Right lobe of liver (tissue), 6 donors: ENCODE measurements at places on chromosomes 6 and 20. TPM values are rescaled to one million over a fixed set of nuclear protein-coding genes. Genes with fewer than 3 reads are reported as not detected.

The COL21A1 gene
- total RNA-seq: 0.49 TPM

The MYCT1 gene
- total RNA-seq: 5.0 TPM

The TNF gene
- total RNA-seq: not detected

The SLC35F1 gene
- total RNA-seq: not detected

The HLA-DMA gene
- total RNA-seq: 8.8 TPM

The TFAP2D gene
- not detected for total RNA-seq

The GMPR gene
- total RNA-seq: 6.5 TPM

The MAFB gene
- total RNA-seq: 19.8 TPM

The PLEKHG1 gene
- total RNA-seq: 10.2 TPM

The DDX43 gene
- not detected for total RNA-seq

The TFAP2C gene
- total RNA-seq: not detected

The ADGRF5 gene
- total RNA-seq: 14.6 TPM

The INSM1 gene
- total RNA-seq: not detected

The RNF144B gene
- 11.9 TPM for total RNA-seq

The KIAA0408 gene
- 0.07 TPM for total RNA-seq

The MROH8 gene
- total RNA-seq: 2.0 TPM

The NNAT gene
- not detected for total RNA-seq

DNA sequence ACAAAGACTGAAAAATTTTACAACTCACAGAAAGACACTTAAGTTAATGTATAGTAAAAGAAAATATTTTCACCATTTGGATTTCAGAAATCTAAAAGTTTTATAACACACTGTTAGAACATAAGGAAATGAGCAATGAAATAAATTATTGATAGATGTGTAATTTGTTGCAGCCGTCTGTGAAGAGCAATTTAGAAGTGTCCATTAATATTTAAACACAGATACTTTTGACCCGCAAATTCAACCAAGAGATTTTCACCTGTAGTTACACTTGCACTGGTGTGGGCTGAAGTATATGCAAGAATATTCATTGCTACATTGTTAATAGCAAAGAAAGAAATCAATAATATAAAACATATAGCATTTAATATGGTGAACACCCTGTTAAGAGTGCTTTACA is 14.6 kb upstream of the SLC17A3 start:
- DNase-seq: no peak

DNA sequence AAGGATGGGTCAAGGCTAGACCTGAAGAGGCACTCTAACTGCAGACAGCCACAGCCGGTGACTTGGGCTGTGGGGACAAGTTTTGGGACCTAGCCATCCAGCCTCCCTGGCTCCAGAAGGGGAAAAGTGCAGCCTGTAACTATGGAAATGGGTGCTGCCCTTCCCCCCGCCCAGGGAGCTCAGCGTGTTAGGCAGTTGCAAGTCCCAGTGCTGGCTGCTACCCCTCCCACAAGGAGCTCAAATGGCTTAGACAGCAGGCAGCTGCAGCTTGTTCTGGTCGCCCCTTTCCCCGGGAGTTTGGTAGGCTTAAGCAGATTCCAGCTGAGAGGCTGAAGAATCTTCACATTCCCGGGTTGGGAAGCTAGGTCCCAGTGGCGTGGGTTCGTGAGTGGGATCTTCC is 162.6 kb downstream of the FAM83B start:
- DNase-seq: no peak

DNA sequence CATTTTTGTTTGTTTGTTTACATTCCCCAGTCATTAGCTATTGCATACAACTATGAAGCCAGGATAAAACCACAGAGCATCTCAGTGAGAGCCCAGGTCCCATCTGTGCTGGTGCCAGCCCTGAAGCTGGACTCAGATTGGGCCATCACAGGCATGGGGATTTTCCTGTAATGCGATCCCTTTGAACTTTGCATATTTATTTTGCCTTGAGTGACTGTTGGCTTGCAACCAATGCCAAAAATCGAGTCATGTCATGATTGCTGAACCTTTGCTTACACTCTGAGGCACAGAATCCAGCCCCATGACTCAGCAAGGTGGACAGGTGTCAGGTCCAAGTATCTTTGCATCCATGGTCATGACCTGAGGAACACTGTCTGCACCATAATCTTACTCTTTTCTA is 46.2 kb upstream of the GGTLC1 start:
- peak; percentile 90 for DNase-seq

GRCh38 chr6:132199343-132199742 is 201.9 kb downstream of the MOXD1 start:
- DNase-seq: no peak

GRCh38 chr6:19289457-19289856 is 547.7 kb upstream of the ID4 start:
- DNase-seq: no peak

DNA sequence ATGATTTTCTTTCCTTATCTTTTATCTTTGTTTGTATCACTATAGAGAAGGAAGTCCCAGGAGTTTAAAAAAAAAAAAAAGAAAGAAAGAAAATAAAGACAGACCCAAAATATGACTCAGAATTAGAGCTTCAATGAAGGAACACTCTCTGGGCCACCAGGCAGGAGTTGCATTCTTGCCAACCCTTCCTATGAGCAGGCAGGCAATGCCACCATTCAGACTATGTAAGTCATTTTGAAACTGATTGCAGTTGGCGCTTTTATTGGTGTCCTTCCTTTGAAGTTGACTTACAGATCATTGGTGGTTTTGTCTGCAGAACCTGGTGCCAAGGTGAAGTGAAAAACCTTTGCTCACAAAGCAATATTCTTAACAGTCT is 50.3 kb downstream of the MYB start:
- DNase-seq: no peak

- DNase-seq: no peak
Measured at GRCh38 chr6:105024803-105025202, 67.9 kb downstream of the LIN28B start.

- no peak for DNase-seq
Measured at GRCh38 chr20:37406010-37406998, 60.4 kb downstream of the SRC start.

GRCh38 chr20:59966428-59966827 is 8.2 kb downstream of the CDH26 start:
- DNase-seq: no peak

DNA sequence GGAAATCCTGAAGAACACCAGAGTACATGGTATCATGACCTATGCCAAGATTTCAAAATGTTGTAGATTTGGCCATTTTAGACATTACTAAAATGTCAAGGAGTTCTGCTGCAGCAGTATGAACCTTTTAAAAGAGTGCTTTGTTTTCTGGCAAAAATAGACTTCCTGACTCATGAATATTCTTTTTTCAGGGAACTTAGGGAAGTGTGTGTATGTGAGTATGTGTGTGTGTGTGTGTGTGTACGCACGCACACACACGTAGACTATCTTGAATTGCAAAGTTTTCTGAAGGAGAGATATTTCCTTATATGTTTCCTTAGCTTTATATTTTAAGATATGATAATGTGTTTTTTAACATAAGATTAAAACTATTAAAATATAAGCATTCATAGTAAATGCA is 161.2 kb downstream of the HS3ST5 start:
- DNase-seq: no peak

GRCh38 chr6:31038559-31038958 is 28.3 kb downstream of the MUC22 start:
- no peak for DNase-seq

GRCh38 chr20:48630342-48631075 is 197.3 kb downstream of the PREX1 start:
- DNase-seq: no peak

GRCh38 chr6:137811121-137811915 is 55.7 kb upstream of the TNFAIP3 start:
- DNase-seq: peak; percentile 58

- no peak for DNase-seq
Measured at GRCh38 chr6:56770011-56770520, 127.4 kb upstream of the DST start.

- no peak for DNase-seq
Measured at GRCh38 chr6:77638129-77638830, 14.6 kb upstream of the MEI4 start.

GRCh38 chr6:34664256-34664971 is 32.2 kb downstream of the ILRUN start:
- no peak for DNase-seq

GRCh38 chr20:31968291-31969126 is 558 bp downstream of the XKR7 start:
- DNase-seq: peak; percentile 69

DNA sequence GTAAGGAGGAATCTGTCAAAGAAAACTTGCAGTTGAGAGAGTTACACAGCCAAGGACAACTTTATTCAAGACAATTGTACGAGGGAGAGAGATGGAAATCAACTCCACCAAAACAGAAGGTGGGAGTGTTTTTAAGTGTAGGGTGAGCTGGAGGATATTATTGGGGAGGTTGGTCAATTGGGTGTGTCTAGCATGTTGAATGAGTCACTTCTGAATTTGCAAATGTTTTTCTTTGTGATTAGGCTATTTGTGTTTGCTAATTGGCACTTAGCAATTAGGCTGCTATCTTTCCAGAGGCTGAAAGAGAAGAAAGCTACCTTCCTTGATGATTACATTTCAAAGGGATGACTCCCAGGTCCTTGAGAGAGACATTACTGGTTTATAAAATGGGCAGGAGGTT is 441.1 kb downstream of the MEI4 start:
- no peak for DNase-seq

- no peak for DNase-seq
Measured at GRCh38 chr20:43529051-43529450, 21.6 kb downstream of the L3MBTL1 start.

DNA sequence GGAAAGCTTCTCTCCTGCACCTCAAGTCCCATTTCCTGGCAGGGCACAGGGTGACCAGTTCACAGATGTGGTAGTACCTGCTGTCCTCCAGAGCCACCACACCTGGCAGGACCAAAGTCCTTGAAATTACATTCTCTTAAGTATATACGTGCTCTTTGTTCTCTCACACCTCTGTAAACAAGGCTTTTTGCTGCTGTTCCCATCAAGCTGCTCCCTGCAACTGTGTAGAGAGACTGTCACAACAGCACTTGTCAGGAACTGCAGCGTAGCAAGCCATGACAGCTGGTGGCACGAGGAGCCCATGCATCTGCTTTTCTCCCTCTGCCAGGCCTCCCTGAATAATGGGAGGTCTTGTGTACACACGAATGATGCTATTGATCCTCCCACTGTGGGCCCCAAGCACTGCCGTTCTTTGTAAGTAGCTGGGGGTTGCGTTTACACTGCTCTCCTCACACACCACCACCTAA is 431.8 kb downstream of the CD83 start:
- DNase-seq: no peak

DNA sequence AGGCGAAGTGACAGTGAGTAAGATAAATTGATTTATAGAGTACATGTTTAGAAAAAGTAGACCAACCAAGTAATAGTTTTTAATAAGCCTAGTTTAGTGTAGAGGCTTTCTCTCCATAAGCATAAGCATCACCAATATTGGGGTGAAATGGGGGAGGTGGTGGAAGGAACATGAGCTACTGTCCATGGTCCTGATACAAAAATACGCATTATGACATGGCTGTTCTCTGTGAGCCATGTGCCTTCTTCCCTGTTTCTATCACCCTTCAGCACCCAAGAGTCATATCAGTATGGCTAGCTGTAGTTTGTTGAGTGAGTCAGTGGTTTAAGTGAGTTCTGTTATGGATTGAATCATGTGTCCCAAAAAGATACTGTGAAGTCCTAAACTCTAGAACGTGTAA is 150.8 kb downstream of the EDN1 start:
- no peak for DNase-seq

GRCh38 chr6:161254464-161255253 is 19.2 kb downstream of the AGPAT4 start:
- DNase-seq: no peak

DNA sequence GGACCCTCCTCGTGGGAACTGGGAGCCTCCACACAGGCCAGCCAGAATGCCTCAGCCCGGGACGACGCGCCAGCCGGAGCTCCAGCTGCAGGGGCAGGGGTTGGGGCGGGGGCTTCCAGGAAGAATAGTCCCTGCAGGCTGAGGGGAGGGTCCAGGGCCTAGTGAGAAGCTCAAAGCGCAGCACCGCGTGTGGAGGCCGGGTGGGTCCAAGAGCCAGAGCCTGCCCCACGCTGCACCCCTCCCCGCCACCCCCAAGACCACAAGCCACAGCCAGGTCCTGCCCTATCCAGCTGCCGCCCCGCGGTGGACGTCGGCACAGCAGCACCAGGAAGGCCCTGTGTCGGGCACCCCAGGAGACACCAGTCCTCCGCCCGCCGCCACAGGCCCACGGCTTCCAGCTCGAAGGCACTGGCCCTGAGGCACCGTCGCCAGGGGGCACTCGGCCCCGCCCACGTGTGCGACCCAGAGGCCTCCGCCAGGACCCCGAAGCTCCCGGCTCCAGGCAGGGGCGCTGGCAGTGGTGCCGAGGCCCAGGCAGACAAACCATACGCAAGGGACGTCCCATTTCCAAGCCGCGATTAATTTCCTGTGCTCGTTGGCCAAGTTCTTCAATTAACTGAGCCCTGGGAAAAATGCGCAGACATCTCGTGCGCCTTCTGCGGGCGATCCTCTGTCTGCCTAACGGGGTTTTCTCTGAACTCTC is 19.5 kb downstream of the KCNQ2 start:
- no peak for DNase-seq
